ENCODE measurements at places on chromosomes 4 and X. TPM values are rescaled to one million over a fixed set of nuclear protein-coding genes. Genes with fewer than 3 reads are reported as not detected.

Gene RPS6KA6
- not detected for total RNA-seq

Gene GLRA3
- 1.1 TPM for total RNA-seq

Gene C4orf50
- total RNA-seq, result not detected

Gene CSAG1
- total RNA-seq, result not detected

Gene KLHL13
- not detected for total RNA-seq

Gene ABHD18
- 12.7 TPM for total RNA-seq

Gene DRP2
- total RNA-seq, result 0.96 TPM

Gene TRPC3
- not detected for total RNA-seq

Gene ANK2
- 1.8 TPM for total RNA-seq

GRCh38 chr4:153506341-153507309 lies 40.5 kb downstream of the TMEM131L start:
- no peak for DNase-seq

- DNase-seq, result no peak
Measured at GRCh38 chr4:86159216-86159615, 200.6 kb downstream of the MAPK10 start.

- DNase-seq, result no peak
Measured at GRCh38 chr4:36163198-36163597, 81.1 kb downstream of the ARAP2 start.

- DNase-seq, result no peak
Measured at GRCh38 chr4:84378356-84378755, 120.7 kb downstream of the NKX6-1 start.

- no peak for DNase-seq
Measured at GRCh38 chrX:129744861-129745321, 6.1 kb downstream of the XPNPEP2 start.

DNA sequence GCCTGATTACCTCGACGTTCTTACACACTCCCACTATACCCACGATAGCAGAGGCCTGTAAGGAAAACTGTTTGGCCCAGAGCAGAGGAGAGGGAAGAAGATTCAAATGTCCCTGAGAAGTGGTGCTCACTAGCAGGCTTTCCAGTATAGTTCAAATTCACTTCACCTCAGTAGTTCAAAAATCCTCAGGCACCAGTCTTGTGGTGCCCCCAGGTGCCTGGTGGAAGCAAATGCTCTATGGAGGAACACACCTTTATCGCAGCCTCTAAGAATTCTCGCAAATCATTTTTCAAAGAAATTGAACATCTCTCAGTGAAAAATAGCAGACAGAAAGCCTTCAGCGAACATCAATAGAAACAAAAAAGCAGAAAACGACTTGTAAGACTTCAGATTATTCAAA lies 12.2 kb upstream of the MTMR1 start:
- DNase-seq, result peak; percentile 31

DNA sequence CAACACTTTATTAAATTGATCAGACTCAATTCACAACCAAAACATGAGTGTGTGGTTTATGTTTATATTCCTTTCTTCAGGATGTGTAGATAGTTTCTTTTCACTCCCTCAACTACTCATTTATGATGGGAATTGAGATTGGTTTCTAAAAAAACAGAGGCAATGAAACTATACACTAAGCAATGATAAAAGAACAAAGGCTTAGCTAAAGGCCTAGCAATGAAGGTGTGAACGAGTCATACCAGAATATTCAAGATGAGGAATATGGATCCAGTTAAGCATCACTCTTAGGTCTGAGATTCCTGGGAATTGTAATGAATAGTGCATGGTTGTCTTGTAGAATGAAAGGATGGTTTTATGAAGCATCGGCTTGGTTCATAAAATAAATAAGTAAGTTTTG lies 17.5 kb upstream of the RASL11B start:
- DNase-seq, result no peak

DNA sequence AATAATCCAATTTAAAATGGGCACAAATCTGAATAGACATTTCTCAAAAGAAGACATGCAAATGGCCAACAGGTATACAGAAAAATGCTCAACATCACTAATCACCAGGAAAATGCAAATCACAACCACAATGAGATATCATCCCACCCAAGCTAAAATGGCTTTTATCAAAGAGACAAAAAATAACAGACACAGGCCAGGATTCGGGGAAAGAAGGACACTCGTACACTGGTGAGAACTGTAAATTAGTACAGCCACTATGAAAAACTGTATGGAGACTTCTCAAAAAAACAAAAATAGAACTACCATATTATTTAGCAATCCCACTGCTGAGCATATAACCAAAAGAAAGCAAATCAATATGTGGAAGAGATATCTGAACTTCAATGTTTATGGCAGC lies 8.5 kb downstream of the SPP1 start:
- DNase-seq, result no peak

DNA sequence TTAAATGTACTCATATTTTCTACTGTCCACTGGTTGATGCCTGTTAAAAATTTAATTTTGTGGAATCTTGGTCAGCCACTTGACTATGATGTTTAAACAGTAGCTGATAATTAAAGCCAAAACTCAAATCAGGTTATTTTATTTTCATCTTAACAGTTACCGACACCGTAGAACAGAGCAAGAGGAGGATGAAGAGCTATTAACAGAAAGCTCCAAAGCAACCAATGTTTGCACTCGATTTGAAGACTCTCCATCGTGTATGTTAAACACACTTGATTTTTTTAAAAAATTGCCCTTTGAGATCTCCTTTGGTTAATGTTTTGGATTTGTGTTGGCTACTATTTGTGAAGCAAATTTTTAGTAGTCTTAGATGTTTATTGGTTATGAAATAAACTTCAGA lies 10.7 kb downstream of the SMARCA5 start:
- DNase-seq, result no peak

GRCh38 chrX:44906542-44906941 lies 33.6 kb downstream of the KDM6A start:
- no peak for DNase-seq

- no peak for DNase-seq
Measured at GRCh38 chr4:165783626-165784025, 89.4 kb upstream of the TLL1 start.

DNA sequence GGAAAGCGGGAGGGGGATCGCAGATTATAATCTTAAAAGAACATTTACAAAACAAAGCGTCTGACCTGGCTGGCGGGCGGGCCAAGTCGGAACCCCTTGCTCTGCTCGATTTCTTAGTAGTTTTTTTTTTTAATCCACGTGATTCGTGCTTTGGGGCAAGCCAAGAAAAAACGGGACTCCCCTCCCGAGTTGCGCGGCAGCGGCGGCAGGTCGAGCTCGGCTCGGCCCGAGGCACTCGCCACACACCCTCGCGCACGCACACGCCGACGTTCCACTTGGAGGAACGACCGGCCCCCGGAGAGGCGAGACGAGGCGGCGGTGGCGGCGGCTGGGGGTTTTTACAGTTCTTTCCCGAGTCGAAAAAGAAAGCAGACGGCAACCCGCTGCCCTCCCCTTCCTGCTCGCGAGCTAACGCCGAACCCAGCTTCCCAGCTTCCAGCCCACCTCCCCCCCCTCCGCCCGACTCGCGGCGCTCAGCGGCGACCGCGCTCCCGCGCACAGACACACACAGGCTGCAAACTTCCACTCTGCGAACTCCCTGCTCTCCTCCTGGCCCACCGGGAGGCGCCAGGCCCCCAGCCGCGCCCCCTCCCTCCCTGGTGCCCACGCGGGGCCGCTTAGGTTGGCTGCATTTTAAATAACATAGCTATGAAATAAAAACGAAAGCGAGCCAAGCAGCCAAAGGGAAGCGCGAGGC lies 1.2 kb downstream of the BCOR start:
- DNase-seq, result peak; percentile 56

GRCh38 chr4:56240554-56241174 lies 146.6 kb downstream of the AASDH start:
- no peak for DNase-seq

DNA sequence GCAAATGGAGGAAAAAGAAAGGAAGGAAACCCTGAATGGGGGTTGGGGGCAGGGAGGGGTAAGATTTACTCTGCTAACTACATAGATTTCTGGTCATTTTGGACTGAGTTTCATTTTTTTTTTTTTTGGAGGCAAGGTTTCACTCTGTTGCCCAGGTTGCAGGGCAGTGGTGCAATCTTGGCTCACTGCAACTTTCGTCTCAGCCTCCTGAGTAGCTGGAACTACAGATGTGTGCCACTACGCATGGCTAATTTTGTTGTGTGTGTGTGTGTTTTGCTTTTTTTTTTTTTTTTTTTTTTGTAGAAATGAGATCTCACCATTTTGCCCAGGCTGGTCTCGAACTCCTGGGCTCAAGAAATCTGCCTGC lies 223.5 kb downstream of the APBB2 start:
- DNase-seq, result peak; percentile 95

DNA sequence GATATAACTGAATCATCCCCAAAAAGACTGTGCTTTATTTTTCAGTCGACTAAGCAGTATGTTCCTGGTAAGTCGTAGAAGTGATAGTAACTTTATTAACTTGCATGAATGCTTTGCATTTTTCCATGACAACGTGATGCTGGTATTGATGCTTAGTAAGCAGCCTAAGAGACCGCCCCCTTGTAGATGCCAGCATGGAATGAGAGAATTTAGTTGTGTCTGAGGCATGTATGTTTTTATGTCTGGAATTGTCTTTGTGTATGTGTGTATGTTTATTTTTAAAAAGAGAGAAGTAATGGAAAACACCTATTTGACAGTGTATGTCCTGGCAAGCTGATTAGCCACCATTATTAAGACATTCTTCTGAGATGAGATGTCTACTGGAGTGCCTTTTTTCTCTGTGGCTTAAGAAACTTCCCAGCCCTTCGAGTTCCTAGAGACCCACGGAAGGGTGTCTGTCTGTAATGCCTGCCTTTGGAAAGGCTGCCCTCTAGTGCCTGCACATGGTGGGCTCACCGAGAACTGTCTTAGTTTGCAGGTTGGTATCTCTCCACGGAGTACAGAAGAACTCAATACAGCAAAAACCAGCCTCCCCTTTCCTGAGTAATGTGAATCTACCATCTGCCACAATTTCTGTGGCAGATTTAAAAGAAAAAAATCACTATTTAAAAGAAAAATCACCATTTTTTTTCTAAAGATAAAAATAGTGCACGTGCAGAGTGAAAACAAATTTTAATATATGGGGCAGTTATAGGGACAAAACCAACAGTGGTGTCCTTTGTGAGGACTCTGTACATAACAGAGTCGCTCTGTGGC lies 85.9 kb downstream of the AASDH start:
- peak; percentile 77 for DNase-seq

DNA sequence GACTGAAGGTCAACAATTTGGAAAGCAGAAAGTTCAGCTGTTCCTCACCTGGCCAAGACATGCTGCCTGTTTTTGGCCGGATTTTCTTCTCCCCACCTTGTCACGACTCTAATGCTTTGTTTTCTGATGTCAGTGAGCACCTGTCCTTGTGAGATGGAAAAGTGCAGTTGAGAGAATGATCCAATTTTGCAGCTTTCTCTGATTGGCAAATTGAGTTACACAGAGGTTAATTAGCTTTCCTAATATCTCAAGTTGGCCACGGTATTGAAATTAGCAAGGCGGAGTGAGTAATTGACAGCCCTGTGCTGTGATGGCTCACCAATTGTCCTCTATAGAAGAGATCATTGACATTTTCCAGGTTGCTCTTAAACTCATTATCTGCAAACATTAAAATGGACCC lies 126.8 kb upstream of the VCX3A start:
- DNase-seq, result no peak

DNA sequence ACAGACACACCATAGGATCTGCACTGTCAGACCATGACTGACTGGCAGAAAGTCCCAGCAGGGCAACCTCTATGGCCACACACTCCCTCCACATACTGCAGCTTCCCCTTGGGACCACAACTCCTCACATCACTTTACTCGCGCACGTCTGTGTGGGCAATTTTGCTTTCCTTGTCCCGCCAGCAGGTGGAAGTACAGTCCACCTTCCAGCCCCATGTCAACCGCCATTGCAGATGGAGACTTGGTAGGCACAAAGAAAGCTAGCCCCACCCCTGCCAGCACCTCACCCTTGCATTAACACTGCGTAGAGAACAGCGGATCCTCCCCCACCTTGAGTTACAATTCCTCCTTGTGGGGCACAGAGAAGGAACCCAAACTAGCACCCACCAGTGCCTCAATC lies 74.4 kb upstream of the NAP1L2 start:
- no peak for DNase-seq

- peak; percentile 5 for DNase-seq
Measured at GRCh38 chr4:87270144-87270543, 49.7 kb upstream of the KLHL8 start.

- peak; percentile 73 for DNase-seq
Measured at GRCh38 chrX:78997870-78998558, 52.8 kb downstream of the P2RY10 start.

- peak; percentile 27 for DNase-seq
Measured at GRCh38 chr4:89898304-89898716, 3.7 kb downstream of the MMRN1 start.

DNA sequence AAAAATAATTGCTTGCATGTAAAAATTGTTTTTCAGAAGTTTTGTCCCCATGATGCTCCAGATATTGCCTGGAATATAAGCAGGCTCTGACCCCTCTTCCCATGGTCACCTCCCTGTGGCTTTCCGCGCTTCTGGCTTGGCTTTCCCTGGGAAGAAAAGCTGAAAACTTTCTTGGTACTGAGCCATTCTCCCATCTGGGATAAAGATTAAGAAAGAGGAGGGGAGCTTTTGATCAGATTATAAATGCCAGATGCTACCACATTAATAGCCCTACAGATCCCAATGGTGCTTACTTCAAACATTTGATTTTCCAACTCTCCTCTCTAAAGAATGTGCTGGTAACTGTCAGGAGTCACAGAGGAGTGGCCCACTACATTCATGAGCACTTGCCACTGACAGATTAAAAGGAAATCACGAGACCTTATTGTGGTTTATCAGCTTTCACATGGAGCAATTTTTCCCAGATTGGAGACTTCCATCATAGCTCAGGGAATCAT lies 54.4 kb upstream of the GAB1 start:
- no peak for DNase-seq

DNA sequence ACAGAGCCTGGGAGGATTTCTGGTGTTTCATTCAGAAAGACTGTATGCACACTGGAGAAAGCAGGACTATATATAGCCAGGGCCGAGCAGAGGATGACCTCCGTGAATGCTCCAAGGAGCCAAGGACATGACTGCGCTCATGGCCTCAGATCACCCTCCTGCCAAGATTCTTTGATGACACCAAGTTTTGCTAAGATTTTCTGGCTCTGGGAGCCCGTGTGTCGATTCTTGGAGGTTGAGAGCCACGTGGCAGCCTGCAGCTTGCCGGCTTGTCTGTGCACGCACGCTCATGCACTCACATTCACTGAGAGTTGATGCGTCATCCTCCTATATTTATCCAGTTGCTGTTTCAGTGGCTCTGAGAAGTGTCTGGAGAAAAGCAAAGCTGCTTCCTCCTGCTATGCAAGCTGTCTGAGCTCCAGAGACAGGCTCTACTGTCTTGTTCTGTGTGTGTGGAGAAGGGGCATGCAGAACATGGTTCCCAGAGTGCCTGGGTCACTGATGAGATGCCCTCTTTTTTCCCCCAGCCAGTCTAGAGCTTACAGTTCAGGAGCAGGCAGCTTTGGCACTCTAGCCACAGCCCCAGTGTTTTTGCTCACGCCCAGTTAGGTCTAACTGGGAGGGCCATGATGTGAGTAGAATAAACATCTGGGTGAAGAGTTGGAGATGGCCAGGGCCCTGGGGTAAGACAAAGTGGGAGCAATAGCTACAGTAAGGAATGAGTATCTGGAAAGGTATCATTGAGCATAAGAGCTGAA lies 64.9 kb upstream of the SCOC start:
- DNase-seq, result no peak

GRCh38 chr4:94913316-94913715 lies 155.6 kb downstream of the BMPR1B start:
- DNase-seq, result no peak

GRCh38 chrX:11435568-11435967 lies 142.4 kb downstream of the AMELX start:
- no peak for DNase-seq

All from OCI-LY7 (cell line).